Left lobe of liver (tissue), 2 donors: ENCODE measurements at places on chromosomes 11 and 22. TPM values are rescaled to one million over a fixed set of nuclear protein-coding genes. Genes with fewer than 3 reads are reported as not detected.

GRCh38 chr11:112037527-112037926 is 12.3 kb downstream of the DLAT start:
- no peak for DNase-seq

UBQLNL gene
- 0.23 TPM for total RNA-seq

DNA sequence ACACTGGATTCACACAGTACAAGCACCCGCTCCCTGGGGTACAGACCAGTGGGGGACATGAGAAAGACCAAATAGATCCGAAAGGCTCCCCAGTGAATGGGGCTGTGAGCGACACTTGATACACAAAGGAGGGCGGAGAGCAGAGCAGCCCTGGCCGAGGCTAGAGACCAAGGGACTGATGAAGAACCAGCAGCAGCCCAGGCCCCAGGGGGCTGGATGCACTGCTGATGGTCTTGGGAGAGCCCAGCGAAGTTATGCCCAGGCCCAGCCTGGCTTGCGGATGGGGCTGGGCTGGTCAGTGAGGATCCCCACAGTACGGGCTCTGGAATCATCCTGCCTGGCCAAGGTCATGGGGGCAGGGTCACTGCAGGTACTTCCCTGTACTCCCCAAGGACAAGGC is 23.2 kb downstream of the ARHGAP1 start:
- DNase-seq: no peak

DNA sequence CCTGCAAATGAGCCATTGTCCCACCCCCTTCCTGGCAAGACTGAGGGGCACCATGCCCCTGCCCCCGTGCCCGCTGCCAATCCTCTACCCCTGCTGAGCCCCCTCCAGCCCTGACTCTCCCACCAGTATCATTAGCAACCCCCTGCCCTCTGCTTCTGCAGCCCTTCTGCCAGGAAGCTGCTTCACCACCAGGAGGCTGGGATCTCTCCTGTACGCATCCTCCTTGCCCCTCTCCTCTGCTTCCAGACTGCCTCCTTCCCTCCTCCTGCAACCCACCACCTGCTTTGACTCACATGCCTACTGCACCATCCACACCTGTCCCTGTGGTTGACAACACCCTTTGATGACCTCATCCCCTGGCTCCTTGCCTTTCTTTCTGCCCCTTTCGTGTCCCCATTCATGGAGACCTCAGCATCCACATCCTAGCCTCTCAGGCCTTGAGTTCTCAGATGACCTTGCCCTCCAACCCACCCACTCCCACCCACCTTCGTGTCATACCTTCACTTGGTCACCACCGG is 13.4 kb upstream of the PNPLA3 start:
- no peak for DNase-seq

OR2AG1 gene
- total RNA-seq: not detected

DNA sequence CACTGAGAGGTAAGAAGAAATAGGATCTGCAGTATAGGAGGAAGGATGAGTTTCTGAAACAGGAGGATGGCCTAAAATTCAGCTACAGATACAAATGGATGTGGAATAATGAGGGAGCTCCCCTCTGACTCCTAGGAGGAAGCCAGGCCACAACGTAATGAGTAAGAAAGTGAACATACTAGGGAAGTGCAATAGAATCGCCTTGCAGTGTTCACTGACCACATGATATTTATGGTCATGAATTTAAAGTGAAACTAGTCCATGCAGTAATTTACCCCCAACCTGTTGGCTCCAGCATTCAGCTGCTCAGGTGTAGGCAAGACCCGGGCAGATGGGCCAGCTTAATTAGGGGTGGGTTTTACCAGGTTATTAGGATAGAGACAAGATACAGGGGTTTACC is 101.7 kb downstream of the DEUP1 start:
- no peak for DNase-seq

DNA sequence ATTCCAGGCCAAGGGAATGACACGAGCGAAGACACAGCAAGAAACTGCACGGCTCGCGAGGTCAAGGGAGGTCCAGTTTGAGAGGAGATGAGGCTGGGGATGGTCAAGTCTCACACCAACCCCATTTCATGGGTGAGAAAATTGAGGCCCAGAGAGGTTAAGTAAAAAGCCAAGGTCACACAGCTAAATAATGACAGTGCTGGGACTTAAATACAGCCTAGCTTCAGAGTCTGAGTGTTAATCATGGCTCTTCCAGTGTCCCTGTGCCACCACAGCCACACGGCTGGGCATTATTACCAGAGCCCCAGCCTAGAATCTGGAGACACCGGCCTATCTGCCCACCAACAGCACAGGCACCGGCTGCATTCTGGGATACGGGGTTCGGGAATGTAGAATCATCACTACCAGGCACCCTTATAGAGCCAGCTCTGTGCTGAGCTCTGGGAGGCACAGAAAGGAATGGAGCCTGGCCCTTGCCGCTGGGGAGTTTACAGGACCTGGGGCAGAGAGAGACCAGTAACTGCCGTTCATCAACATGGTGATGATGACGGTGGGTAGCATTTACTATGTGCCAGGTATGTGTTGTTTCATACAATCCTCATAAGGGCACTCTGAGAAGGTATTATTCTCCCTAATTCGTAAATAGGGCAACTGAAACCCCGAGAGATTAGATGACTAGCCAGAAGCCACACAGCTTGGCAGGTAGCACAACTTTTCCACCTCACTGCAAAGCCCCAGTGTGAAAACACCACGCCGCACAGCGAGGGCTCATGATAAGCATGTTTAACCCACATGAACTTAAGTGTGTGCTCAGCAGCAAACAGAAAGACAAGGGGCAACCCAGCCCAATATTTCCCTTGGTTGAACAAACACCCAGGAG is 51.8 kb downstream of the CD6 start:
- no peak for DNase-seq

SYNGR1 gene
- 2.9 TPM for total RNA-seq

- no peak for DNase-seq
Observed at GRCh38 chr11:20873054-20873453, 203.7 kb downstream of the NELL1 start.

- no peak for DNase-seq
Observed at GRCh38 chr11:133107136-133107535, 425.2 kb downstream of the OPCML start.

MMP20 gene
- not detected for total RNA-seq

- no peak for DNase-seq
Observed at GRCh38 chr11:11519184-11519583, 102.6 kb downstream of the GALNT18 start.

DNA sequence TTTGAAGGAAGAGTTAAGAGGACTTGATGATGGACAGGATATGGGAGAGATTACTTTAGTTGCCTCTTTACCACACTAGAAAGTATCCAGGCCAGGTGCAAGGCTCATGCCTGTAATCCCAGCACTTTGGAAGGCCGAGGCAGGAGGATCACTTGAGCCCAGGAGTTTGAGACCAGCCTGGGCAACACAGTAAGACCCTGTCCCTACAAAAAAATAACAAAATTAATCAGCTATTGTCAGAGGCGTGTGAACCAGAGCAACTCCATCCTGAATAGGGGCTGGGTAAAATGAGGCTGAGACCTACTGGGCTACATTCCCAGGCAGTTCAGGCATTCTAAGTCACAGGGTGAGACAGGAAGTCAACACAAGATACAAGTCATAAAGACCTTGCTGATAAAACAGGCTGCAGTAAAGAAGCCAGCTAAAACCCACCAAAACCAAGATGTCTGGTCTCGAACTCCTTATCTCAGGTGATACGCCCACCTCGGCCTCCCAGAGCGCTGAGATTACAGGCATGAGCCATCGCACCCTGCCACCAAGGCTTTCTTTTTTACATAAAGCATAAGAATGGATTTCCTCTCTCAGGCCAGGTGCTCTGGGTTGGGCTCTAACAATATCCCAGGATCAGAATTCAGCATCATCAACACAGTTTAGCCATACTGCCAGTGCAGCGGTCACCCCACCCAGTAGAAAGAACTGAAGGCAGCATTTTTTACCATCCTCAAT is 17.8 kb downstream of the PI4KA start:
- DNase-seq: no peak

DNA sequence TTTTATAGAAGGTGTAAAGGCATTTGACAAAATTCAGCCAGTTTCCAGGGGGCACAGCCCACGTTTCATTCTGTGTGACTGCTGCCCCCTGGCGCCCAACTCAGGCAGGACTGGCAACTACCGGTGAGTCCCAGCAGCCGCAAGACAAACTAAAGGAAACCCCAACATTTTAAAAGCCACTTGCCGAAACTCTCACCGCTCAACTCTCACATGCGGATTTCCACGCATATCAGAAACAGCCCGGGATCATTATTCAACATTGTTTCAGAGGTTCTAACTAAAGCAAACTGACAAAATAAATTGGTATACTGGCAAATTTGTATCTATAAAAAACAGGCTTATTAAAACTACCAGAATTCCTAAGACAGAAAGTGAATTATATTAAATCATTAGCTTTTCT is 48.2 kb downstream of the MORC2 start:
- peak; percentile 72 for DNase-seq

- DNase-seq: no peak
Observed at GRCh38 chr11:8263109-8263768, 439 bp downstream of the LMO1 start.

DNA sequence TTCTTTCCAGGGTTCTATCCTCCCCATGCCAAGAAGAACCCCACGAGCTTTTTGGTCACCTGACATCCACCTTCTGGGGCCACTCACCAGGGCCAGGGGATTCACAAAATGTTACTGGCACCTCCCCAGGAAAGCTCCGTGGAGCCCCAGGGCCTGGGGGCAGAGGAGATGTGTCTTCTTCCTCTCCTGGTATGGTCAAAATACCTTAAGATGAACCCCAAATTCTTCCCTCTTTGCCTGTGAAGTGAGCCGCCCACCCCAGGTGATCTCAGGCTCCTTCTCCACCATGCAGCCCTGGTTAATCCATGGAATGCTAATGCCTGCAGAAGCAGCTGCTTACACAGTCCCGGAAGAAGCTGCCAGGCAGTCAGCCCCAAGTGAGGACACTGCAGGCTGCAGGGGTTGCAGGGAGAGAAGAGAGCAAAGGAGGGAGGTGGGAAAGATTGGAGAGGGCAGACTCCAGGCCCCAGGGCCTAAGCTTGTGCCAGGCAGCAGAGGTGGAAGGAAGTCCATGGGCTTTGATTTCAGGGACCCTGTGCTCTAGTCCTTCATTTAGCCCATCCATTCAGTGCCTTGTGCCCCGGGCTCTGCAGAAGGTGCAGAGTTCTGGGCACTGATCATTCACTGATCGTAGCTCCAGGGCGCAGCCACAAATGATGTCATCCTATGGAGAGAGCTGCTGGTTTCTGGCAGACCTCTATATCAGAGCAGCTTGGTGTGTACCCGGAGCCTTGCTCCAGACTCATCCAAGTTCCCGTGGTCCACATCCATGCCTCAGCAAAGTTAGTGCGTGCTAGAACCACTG is 127.9 kb upstream of the NECTIN1 start:
- no peak for DNase-seq

- no peak for DNase-seq
Observed at GRCh38 chr11:118406599-118407166, 5.3 kb downstream of the ATP5MG start.
